ENCODE measurements at places on chromosomes 1 and 21. TPM values are rescaled to one million over a fixed set of nuclear protein-coding genes. Genes with fewer than 3 reads are reported as not detected.

SPRR2F gene
- not detected for total RNA-seq

IL12RB2 gene
- not detected for total RNA-seq

HES3 gene
- not detected for total RNA-seq

KRTAP20-1 gene
- total RNA-seq, result not detected

SPATA45 gene
- total RNA-seq, result not detected

ATAD3C gene
- total RNA-seq, result not detected

ARHGEF10L gene
- total RNA-seq, result 10.7 TPM

AGMAT gene
- total RNA-seq, result 0.26 TPM

CFHR5 gene
- not detected for total RNA-seq

BARHL2 gene
- total RNA-seq, result not detected

C1orf141 gene
- not detected for total RNA-seq

RGS8 gene
- total RNA-seq, result not detected

C1orf87 gene
- total RNA-seq, result not detected

ANGPTL3 gene
- total RNA-seq, result not detected

HRNR gene
- total RNA-seq, result not detected

FAM163A gene
- not detected for total RNA-seq

NR5A2 gene
- total RNA-seq, result not detected

PCBP3 gene
- total RNA-seq, result 16.7 TPM

RHD gene
- not detected for total RNA-seq

CCDC181 gene
- total RNA-seq, result not detected

CDCA8 gene
- total RNA-seq, result 0.60 TPM

HUNK gene
- 0.47 TPM for total RNA-seq

C1orf94 gene
- total RNA-seq, result not detected

LIPI gene
- total RNA-seq, result not detected

RGS18 gene
- not detected for total RNA-seq

MYOM3 gene
- total RNA-seq, result 0.12 TPM

FCGR3B gene
- not detected for total RNA-seq

MX2 gene
- 0.47 TPM for total RNA-seq

MOB3C gene
- 4.8 TPM for total RNA-seq

LCK gene
- not detected for total RNA-seq

LRRC39 gene
- total RNA-seq, result not detected

GRIK3 gene
- not detected for total RNA-seq

LORICRIN gene
- not detected for total RNA-seq

SHISAL2A gene
- total RNA-seq, result 1.6 TPM

RHEX gene
- not detected for total RNA-seq

CD1C gene
- not detected for total RNA-seq

KCNQ4 gene
- total RNA-seq, result not detected

KRTAP20-2 gene
- not detected for total RNA-seq

DNAH14 gene
- total RNA-seq, result 5.8 TPM

KCNA2 gene
- total RNA-seq, result not detected

VANGL2 gene
- total RNA-seq, result 0.60 TPM

ZNF593 gene
- 36.7 TPM for total RNA-seq

TTLL7 gene
- total RNA-seq, result 2.1 TPM

RAB25 gene
- total RNA-seq, result not detected

DYRK1A gene
- total RNA-seq, result 23.6 TPM

DCDC2B gene
- total RNA-seq, result not detected

AMY2A gene
- total RNA-seq, result not detected

EPHA2 gene
- 21.6 TPM for total RNA-seq

SERPINC1 gene
- not detected for total RNA-seq

OR14C36 gene
- total RNA-seq, result not detected

GUCA2A gene
- total RNA-seq, result not detected

TNFRSF14 gene
- total RNA-seq, result 9.6 TPM

TCHHL1 gene
- total RNA-seq, result not detected

CDKN2C gene
- 8.3 TPM for total RNA-seq

NES gene
- 26.6 TPM for total RNA-seq

GJA8 gene
- total RNA-seq, result not detected

Data from pericardium fibroblast (primary cell).